ENCODE measurements at places on chromosomes 16 and 17.

DNA sequence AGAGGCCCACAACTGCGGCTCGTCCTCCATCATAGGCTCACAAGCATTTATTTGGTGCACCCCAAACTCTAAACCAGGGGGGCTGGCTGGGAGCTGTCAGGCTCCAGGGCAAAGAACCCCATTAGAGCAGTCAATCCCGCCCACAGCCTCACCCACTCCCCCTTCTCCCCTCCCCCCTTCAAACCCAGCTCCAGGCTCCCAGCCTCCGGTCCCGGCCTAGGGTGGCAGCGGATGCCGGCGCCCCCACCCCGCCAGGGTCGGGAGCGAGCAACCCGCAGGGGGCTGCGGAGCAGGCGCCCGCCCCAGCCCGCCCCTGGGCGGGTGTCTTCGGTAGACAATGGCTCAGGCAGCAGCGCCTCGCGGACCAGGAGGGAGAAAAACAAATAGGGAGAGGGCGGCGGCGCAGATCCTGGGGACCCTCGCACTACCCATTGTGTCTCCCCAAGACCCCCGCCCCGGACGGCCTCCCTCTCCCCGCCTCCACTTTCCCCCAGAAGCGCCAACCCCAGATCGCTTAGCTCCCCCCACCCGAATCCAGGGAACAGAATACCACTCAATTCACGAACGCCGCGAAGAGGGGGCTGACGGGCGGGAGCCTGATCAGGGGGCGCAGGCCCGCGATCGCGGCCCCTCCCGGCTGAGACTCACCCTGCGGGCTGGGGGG, 572 bp downstream of the FAM171A2 start:
- DNase-seq, result no peak

DNA sequence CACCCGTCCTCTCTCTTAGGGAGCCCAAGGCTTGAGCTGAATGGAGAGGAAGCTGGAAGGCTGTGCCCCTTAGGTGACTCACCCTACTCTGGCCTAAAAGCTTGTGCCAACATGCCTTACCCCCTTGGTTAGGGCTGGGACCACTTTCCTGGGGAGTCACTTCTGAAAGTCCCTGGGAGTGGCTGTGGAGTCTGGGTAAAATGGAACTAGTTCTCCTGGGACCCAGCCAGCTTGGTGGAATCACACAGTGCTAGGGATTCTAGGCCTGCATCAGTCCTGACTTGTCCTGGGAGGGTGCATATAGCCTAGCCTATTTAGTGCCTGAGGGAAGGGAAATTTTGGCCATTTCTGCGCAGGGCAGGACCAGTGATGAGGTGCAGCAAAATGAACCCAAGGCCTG, 10.5 kb downstream of the MMP28 start:
- DNase-seq, result no peak

- DNase-seq, result peak; percentile 46
Measured at GRCh38 chr17:1643999-1644492, 1.5 kb downstream of the SCARF1 start.

DNA sequence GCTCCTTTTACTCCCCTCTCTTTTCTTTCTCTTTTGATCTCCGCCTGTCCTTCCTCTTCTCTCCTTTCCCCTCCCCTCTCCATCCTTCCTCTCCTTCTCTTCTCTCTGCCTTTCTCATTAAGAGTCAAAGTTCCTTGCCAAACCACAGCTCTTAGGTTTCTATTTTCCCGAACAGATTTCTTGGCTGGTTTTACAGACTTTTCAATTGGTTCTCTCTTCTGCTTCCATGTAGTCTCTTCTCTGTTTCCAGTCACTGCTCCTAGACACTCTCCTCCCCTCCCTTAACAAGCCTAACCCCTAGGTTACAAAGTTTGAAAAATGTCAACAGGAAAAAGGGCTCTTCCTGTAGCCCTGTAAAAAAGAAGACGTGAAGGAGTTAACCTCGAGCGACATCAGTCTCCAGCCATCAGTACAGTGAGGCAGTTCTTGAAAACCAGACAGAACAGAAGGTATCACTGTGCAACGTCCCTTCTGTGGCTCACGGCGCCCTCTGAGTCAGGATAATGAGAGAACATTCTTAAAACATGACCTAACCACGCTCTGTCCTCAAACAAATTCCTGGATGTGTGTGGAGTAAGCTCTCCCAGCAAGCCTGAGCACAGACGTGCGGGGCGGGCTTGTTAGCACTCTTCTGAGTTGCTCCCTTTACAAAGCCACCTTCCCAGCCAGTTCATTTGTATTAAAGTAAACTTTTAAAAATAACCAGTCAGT, 11.6 kb upstream of the MARCHF10 start:
- DNase-seq, result peak; percentile 95

DNA sequence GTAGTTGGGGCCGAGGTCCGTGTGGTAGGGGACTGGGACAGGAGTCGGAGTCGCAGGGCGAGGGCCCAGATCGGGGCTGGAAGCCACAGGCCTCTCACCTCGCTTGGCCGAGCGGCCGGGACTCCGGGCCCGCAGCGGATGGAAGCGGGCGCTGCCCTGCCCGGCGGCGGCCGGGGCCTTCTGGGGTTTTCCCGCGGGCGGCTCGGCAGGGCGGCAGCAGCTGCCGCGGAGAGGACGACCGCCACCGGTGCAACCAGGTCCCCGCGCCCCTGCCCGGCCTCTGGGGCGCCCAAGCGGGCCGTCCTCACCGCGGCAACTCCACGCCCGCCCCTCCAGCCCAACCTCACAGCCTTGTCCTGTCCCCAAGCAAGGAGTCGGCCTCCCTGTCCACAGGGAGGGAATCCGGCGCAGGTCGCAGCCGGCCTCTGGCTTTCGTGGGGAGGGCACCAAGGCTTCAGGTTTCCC, 15.6 kb upstream of the UTP6 start:
- DNase-seq, result no peak

- no peak for DNase-seq
Measured at GRCh38 chr17:39071573-39071972, 79.9 kb downstream of the PLXDC1 start.

DNA sequence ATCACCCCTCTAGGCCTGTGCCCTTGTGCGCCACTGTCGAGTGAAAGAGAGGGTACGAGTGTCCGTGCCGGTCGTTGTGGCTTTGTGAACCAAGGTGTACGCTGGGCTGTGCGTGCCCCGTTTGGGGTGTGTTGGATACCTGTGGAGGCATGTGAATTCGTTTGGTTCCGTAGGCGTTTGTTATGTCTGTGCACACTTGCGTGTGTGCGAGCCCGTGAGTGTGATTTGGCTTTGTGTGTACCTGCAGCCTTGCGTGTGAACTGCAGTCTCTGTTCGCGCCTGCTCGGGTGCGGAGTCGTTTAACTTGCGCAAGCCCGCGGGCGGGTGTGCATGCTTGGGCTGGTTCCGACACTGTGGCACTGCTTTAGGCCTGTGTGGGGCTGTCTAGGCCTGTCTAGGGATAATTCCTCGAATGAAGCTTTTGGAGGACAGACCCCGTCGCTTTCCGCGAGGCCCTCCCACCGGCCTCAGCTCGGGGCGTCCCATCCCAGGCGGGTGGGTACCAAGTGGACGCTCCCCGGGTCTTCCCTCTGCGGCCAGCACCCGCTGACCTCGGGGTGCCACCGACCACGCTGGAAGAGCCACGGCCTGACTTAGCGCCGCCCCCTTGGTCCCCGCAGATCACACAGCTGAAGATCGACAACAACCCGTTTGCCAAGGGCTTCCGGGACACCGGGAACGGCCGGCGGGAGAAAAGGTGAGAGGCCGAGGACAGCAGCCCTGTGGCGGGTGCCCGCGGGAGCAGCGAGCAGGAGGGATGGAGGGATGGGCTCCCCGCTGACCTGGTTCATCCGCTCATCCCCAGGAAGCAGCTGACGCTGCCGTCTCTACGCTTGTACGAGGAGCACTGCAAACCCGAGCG, 4.4 kb downstream of the TBX2 start:
- no peak for DNase-seq

DNA sequence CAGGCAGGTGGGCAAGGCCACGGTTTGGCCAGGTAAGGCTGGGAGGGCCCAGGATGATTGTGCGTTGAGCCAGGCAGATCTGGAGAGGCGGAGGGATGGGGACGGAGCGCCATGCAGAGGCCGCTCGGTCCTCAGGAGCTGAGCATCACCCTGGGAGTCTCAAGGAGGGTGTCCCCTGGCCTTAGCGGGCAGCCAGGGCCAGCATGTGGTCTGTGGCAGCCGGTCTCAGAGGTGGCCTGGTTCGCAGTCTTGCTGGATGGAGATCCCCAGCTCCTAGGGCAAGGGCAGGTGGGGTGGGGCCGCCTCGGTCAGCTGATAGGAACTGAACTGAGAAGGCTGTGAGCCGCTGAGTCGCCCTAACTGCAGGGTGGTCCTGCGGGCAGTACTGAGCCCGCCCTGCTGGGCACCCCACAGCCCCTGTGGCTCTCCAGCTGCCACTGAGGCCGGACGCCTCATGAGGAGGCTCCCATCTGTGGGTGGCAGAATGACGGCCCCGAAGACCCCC, 11.6 kb upstream of the CDH15 start:
- no peak for DNase-seq

DNA sequence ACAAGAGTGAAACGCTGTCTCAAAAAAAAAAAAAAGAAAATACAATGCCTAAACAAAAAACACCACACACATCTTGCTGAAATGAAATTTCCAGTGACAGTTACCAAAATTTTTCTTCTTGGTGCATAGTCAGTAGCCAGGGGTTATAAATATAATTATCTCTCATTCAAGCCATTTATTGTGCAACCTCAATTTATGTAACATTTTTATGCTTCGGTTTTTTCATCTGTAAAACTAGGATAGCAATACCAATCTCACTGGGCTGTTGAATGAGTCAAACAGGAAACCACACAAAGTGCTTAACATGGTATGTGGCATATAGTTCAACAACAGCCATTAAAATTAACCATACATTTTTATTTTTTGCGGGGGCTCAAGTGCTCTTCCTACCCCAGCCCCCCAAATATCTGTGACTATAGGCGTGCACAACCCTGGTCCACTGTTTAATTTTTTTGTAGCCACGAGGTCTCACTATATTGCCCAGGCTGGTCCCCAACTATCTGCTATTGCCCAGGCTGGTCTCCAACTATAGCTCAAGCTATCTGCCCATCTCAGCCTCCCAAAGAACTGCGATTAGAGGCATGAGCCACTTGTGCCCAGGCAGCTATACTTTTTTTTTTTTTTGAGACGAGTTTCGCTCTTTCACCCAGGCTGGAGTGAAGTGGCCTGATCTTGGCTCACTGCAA, 2.6 kb downstream of the COG4 start:
- no peak for DNase-seq

DNA sequence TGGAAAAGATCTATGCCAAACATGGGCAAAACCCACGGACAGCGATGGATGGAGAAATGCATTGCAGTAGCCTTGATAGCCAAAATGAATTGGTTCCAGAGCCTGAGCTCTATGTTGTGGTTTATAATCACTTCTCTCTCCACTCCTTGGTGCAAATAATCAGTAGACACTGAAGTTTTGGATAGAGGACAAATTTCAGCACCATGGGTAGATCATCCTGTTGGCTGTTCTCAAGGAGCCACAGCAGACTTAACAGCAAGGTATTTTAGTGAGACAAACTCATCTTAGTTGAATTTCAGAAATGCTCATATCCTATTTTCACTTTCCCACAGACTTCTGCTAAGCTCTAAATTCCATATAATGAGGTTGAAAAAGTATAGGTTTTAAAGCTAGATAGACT, 88.3 kb upstream of the CCL1 start:
- no peak for DNase-seq

DNA sequence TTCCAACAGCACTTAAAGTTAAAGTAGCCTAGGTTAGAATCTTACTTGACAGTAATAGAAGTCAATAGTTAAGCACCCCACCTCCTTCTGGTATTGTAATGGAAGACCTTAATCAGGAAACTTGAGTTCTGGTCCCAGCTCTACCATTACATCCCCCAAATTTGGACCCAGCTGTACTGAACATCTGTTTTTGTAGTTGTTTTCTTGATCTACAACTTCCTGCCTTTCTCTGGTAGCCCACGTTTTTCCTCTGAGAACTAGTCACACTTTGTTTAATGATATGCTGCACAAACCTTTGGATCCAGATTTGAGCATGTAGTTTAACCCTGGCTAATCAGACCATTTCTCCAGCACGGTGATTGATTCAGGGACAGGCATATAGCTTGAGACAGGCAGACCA, 505.0 kb downstream of the HS3ST4 start:
- DNase-seq, result no peak

- no peak for DNase-seq
Measured at GRCh38 chr16:52751035-52751434, 204.1 kb upstream of the TOX3 start.

DNA sequence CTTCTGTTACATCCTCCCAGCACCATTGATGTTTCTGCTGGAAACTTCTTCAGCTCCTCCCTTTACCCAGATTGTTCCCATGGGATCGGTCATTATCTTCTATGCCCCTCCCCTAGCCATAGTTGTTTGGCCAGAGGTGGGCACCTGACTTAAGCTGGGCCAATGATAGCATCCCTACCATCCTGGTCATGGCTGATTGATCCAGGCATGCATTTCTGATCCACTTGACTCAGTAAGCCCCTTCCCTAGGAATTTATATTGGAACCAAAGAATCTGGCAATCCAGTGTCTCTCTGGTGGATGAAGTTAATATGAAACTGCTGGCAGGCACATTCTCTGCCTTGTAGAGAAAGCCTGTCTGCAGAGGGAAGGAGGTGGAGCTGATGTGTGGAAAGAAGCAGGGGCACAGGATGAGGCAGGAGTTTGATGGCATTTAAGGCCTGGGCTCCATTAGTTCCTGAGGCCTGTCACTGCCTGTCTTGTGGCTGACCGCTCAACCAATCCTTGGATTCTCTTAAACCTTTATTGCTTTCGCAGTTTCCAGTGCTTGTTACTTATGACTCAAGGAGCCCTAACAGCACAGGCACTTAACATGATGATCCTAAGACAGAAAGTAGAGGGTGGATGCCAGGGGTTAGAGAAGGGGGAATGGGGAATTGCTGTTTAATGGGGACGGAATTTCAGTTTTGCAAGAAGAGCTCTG, 152.4 kb downstream of the ABCC12 start:
- peak; percentile 27 for DNase-seq

- no peak for DNase-seq
Measured at GRCh38 chr16:82199209-82199608, 29.2 kb upstream of the MPHOSPH6 start.

DNA sequence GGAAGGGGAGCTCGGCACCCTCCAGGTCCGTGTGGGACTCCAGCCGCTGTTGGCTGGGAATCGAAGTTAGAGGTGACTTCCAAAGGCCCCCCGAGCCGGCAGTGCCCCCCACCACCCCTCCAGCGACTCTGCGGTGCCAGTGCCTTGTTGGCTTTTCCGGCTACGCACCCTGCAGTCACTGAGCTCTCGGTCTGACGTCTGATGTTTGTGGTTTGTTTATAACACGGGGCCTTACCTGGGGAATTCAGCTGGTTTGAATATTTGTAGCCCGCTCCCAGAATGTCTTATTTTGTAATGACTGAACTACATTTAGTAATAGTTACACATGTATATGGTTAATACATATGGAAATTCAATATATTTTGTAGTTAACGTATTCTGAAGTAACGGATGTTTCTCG, 7.1 kb upstream of the BAIAP3 start:
- DNase-seq, result no peak
